Stimulated activated CD4-positive, alpha-beta T cell treated with anti-CD3 and anti-CD28 coated beads, Interleukin-4, amount 100 ng/mL, for 24 hours (primary cell): ENCODE measurements at places on chromosomes 3 and 15.

DNA sequence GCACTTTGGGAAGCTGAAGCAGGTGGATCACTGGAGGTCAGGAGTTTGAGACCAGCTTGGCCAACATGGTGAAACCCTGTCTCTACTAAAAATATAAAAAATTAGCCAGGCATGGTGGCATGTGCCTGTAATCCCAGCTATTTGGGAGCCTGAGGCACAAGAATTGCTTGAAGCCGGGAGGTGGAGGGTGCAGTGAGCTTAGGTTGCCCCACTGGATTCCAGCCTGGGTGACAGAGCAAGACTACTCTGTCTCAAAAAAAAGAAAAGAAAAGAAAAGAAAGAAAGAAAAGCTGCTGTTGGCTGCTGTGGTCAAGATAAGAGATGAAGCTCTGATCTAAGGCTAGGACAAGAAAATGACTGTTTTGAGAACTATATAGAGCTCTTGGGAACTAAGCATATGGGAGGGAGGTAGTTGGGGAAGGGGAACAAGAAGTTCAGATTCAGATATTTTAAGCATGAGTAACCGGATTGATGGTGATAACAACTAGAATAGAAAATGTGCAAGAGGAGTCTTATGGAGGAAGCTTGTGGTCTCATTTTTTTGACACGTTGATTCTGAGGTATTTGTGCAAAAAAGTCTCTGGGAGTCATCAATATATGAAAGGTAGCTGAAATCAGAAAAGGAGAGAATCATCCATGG lies 25.7 kb downstream of the DNAH12 start:
- no peak for DNase-seq

- DNase-seq: no peak
Measured at GRCh38 chr15:71349736-71350526, 234.7 kb downstream of the THSD4 start.

- no peak for DNase-seq
Measured at GRCh38 chr3:71759401-71759800, 5.7 kb downstream of the GPR27 start.

- DNase-seq: no peak
Measured at GRCh38 chr3:14552041-14552648, 12.0 kb upstream of the GRIP2 start.

- DNase-seq: no peak
Measured at GRCh38 chr3:110248666-110249065, 823.0 kb upstream of the NECTIN3 start.

GRCh38 chr3:20478436-20478835 lies 292.4 kb upstream of the SGO1 start:
- no peak for DNase-seq

DNA sequence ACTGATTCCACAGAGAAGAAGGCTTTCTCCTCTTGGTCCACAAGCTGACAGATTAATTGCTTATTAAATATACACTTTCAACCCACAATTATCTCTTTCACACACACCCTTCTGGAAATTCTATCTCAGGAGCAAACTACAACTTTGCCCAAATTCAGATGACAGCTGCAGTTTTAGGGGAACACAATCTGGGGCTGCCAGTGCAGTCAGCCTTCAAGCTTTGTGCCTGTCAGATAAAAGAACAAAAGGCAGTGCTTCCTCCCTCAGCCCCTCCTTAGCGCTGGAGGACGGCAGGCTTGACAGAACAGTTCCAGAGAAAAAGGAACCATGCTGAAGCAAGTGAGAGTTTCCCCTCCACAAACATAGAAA lies 99.6 kb downstream of the TMCC1 start:
- DNase-seq: no peak

GRCh38 chr15:94026458-94027304 lies 204.7 kb upstream of the MCTP2 start:
- no peak for DNase-seq

- no peak for DNase-seq
Measured at GRCh38 chr3:129461022-129461421, 21.0 kb downstream of the IFT122 start.

DNA sequence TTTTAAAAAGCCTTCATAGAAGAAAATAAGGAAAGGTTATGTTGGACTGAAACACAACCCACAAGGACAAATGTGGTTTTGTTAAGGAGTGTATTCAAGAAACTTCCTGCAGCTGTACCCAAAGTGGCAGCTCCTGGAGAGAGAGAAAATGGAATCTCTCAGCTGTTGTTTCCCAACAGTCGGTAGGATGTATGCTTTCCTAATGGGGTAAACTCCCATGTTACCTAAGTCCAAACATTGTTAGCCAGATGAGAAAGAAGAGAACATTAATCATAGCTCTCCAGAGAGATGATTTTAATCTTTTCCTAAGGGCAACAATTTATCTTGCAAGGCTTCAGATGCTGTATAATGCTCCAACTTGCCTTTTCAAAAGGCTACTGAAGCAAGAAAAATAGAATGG lies 22.6 kb upstream of the TEX9 start:
- no peak for DNase-seq

GRCh38 chr3:47250309-47251060 lies 32.1 kb downstream of the KIF9 start:
- DNase-seq: no peak

DNA sequence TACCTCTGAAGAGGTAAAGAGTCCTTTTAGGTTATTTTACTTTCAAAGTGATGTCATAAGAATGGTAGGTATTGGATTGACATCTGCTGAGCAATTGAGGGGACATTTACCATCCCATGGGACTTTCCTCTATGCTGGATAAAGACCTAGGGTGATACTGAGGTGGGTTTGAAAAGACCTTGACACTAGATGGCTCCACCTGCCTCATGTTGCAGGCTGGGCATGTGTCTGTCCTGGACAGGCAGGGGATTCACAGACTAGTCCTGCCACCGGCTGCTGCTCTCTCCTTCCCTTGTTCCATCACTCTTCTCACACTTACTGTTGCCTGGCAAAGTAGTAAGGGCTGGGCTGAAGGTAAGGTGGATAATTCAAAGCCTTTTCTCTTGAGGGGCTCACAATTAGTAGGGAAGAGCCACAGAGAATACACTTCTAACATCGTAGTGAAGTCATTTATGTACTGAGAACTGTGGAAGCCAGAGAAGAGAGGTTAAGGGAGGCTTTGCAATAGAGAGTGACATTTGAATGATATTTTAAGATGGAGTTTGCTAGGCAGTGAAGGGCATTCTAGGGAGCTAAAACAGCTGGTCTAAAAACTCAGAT lies 27.7 kb downstream of the TRAK1 start:
- no peak for DNase-seq

- no peak for DNase-seq
Measured at GRCh38 chr15:40016224-40016865, 22.6 kb downstream of the SRP14 start.

GRCh38 chr3:79405183-79405582 lies 362.6 kb downstream of the ROBO1 start:
- DNase-seq: no peak

GRCh38 chr3:114307832-114308231 lies 14.0 kb downstream of the TIGIT start:
- no peak for DNase-seq

GRCh38 chr3:24060055-24060454 lies 115.0 kb downstream of the NR1D2 start:
- no peak for DNase-seq

DNA sequence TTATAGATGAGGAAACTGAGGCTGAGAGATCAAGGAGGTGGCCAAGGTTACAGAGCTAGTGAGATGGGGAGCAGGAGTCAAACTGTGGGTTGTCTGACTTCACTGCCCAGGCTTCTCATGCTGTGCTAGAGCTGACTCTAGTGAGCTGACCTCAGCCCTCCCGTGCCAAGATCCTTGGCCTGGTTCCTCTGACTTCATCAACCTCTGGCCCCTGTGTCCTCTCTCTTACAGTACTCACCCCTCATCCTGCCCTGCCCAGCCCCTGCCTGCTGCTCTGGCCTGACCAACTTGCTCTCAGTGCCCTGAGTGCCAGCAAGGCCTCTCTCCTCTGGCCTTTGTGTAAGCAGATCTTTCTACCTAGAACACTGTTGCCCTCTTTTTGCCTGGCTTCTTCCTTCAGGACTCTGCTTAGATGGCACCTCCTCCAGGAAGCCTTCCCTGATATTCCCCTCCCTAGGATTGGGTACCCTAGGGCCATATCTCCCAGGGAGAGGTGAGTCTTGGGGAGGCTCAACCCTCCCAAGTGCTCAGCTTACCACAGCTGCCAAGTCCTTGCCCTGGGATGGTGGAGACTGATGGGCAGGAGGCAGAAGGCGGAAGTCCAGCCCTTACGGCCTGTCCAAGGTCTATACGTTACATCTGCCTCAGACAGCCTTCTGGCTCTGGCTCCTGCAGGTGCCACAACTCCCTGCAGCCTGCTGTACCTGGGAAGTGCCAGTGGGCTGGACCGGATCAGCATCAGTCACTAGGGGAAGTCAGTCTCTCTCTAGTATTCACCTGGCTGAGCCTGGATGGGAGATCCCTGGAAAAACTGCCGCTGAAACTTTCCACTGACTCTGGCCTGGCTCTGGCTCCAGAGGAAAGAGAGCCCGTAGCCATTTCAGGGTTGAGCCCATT lies 36.3 kb upstream of the FAM107A start:
- DNase-seq: no peak

GRCh38 chr15:70243686-70244540 lies 146.2 kb upstream of the TLE3 start:
- no peak for DNase-seq

DNA sequence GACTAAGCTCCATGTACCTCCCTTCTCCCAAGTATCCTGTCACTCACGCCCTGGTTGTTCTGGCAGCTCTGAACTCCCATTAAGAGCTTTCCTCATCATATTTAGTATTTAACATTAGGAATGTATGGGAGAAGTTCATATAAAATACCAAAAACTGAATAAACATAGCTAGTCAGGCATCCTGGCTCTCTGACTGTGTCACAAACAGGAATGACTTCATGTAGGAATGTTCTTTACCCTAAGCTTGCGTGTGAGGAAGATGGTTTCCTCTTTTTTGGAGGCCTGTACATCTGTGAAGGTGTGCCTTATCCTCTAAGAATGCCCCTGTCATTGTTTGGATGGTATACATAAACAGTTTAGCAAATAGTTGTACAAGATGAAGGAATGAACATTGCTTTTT lies 38.6 kb downstream of the SEMA6D start:
- no peak for DNase-seq

- no peak for DNase-seq
Measured at GRCh38 chr3:7195934-7196333, 335.0 kb downstream of the GRM7 start.

DNA sequence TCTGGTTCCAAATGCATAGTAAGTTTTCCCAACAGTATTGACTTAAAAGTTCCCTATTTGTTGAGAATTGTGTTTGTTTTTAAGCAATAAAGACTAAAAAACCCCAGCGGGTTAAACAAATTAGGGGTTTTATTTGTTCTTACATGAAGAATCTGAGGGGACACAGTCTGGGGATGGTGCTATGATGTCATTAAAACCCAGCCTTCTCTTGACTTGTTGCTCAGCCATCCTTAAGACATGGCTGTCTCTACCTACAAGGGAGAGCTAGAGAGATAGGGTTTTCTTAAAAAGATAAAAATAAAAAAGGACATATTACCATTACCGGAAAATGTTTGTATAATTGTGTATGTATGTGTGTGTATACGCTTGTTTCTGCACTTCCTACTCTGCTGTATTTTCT lies 11.7 kb upstream of the ARL14 start:
- DNase-seq: no peak

DNA sequence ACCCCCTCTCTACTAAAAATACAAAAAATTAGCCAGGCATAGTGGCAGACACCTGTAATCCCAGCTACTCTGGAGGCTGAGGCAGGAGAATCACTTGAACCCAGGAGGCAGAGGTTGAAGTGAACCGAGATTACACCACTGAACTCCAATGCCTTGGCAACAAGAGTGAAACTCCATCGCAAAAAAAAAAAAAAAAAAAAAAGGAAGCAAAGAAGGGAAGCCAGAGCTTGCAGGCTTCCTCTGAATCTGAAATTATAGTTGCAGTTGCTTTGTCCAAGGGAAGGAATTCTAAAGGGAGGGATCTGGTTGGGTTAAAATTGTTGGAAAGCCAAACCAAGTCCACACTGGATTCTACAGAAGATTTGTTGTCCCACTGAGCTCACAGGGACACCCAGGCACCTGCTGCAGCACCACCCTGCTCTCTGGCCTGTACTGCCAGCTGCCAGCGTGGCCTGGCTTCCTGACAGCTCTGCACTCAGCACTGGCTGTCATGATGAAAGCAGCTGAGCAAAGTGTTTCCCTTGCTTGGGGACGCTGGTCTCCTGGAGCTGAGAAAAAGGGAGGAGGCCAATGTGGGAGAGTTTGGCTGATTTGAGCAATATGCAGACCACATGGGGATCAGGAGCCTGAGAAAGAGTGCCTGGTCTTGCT lies 88.8 kb upstream of the HES1 start:
- DNase-seq: no peak

DNA sequence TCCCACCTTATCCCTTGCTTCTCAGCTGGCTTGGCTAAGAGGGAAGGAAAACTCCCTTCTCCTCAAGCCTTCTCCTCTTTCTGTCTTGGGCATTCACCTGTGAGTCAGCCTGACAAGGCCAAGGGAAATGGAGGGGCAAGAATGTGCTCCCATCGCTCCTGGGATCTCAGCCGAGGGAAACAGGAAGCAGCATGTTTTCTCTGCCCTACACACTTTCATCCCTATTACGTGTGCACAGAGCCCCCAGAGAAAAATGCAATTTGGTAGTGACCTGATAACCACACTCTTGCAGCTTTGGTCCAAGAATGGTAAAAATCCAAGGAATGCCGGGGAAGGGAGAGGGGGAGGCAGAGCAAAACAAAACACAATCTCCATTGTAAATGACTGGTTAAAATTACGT lies 32.9 kb upstream of the MTMR10 start:
- DNase-seq: no peak

GRCh38 chr3:5090197-5090596 lies 31.9 kb upstream of the ARL8B start:
- DNase-seq: no peak

GRCh38 chr15:50053055-50053856 lies 65.8 kb downstream of the ATP8B4 start:
- DNase-seq: no peak

- DNase-seq: no peak
Measured at GRCh38 chr3:195227871-195228270, 43.1 kb downstream of the XXYLT1 start.
